ENCODE measurements at places on chromosomes 12 and 14. TPM values are rescaled to one million over a fixed set of nuclear protein-coding genes. Genes with fewer than 3 reads are reported as not detected.

NANOG gene
- under 0.01 TPM for total RNA-seq

TC2N gene
- total RNA-seq: under 0.01 TPM

FOXG1 gene
- under 0.01 TPM for total RNA-seq

TAOK3 gene
- 50.4 TPM for total RNA-seq

HNF1A gene
- total RNA-seq: not detected

CALM1 gene
- 139 TPM for total RNA-seq

PMEL gene
- total RNA-seq: 0.88 TPM

MLXIP gene
- 35.5 TPM for total RNA-seq

OR4E2 gene
- total RNA-seq: not detected

KERA gene
- not detected for total RNA-seq

SLC7A7 gene
- total RNA-seq: 26.5 TPM

CLEC14A gene
- total RNA-seq: under 0.01 TPM

KRT84 gene
- total RNA-seq: not detected
